ENCODE measurements at places on chromosomes 12 and 14. TPM values are rescaled to one million over a fixed set of nuclear protein-coding genes. Genes with fewer than 3 reads are reported as not detected.

Gene TCTN2
- total RNA-seq = 10.5 TPM

Gene TC2N
- total RNA-seq = 56.7 TPM

Gene BRMS1L
- total RNA-seq = 7.0 TPM

- no peaks in the 10 kb centered on the region for H3K27me3 ChIP-seq
- no peaks in the 10 kb centered on the region for H3K36me3 ChIP-seq
- no peak for DNase-seq
- no peak overlapping the region for H3K27ac ChIP-seq
- H3K4me1 ChIP-seq = no peaks in the 10 kb centered on the region
- no peak overlapping the region for H3K4me3 ChIP-seq
Measured at GRCh38 chr12:127169321-127170181, 1097.4 kb upstream of the TMEM132C start.

DNA sequence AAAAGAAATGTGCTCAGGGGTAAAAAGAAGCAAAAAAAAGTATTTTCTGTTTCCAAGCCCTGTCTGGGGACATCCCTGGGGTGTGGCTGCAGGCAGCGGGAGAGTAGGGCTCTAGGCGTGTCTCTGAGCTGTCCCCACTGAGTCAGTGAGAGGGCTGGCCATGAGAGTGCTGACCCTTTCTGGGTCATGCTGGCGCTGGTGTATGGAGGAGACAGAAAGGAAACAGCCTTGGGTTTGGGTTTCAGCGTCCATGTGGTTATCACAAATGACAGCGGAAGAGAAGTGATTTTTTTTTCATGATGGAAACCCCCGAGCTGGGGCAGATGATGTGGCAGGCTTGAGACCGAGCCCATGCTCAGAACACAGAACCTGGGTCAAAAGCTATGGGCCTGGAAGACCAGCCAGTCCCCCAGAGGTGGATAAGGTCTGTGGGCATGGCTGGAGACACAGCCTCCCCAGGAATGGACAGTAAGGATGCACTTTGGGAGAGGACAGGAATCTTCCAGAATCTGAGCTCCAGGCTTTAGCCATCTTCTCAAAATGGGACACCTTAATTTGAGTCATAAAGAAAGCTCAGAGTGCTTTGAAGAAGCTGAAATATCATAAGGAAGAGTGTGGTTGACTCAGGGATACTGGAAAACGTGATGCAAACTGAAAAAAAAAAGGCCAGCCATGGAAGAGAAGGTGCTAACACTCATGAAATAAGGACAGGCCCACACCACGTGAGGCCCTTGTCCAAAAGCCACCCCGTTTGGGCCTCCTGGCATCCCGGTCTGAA lies 36.2 kb downstream of the SYNE3 start:
- H3K27me3 ChIP-seq = no peaks in the 10 kb centered on the region
- peaks cover 12% of the 10 kb centered on the region for H3K4me1 ChIP-seq
- no peak overlapping the region for H3K27ac ChIP-seq
- no peak for DNase-seq
- no peaks in the 10 kb centered on the region for H3K36me3 ChIP-seq
- H3K4me3 ChIP-seq = no peak overlapping the region

GRCh38 chr14:63960926-63961567 lies 108.2 kb downstream of the SYNE2 start:
- DNase-seq = no peak
- H3K4me3 ChIP-seq = no peak overlapping the region
- no peak overlapping the region for H3K27ac ChIP-seq
- H3K27me3 ChIP-seq = no peaks in the 10 kb centered on the region

Measured in upper lobe of right lung (tissue), 1 donor.